ENCODE measurements at places on chromosomes 2 and 18.

GRCh38 chr2:220575963-220576362 is 948.5 kb downstream of the SLC4A3 start:
- no peak for DNase-seq

DNA sequence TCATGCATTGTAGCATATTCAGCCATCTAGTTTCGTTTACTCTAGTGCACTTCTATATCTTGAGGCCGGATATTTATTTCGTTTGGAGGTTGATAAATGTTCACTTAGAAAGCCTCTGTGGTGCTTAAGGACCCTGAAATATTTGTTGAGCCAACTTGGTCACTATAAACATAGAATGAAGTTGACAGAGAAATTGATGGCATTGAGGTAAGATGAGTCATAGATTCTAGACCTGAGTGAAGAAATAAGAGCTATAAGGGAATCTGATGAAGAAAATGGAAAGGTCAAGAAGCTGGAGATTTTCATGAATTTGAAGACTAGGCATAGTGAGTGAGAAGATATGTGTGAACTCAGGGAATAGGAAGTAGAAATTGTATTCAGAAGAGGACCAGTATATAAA is 35.9 kb downstream of the EPC2 start:
- no peak for DNase-seq

DNA sequence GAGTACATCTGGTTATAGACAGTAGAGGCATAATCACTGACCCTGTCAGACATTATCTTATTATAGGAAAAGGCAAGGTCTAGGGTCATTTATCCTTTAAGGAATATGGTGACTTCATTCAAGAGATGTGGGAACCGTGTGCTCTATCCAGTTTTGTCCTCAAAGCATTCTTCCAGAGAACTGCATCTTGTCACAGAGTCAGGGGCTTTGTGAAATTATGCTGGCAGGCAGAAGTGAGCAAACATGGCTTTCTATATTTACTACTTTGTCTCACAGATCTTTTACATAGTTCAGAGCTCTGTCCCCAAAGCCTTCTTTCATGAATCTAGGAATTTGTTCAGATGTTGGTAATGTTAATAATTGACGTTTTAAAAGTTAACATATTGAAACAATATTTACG is 177.4 kb downstream of the ASXL3 start:
- DNase-seq, result no peak

DNA sequence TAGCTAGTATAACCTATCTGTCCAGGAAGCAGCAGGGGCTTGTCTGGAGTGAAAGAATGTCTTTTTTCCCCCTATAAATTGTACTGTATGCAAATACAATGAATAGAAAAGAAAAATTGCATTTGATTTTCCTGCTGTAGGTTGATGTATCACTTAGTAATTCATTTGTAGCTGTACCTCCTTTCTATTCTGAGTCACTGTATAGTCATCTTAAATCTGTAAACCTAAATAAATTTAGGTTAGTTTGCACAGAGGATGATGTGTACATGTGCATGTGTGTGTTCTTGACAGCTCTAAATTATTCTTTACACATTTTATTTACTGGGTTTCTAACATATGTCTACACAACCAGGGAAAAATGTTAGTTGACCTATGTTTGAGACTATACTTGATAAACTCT is 478.7 kb upstream of the CNTNAP5 start:
- DNase-seq, result no peak

GRCh38 chr18:78548261-78549058 is 431.2 kb upstream of the SALL3 start:
- no peak for DNase-seq

GRCh38 chr2:120820263-120820952 is 84.7 kb downstream of the GLI2 start:
- no peak for DNase-seq

DNA sequence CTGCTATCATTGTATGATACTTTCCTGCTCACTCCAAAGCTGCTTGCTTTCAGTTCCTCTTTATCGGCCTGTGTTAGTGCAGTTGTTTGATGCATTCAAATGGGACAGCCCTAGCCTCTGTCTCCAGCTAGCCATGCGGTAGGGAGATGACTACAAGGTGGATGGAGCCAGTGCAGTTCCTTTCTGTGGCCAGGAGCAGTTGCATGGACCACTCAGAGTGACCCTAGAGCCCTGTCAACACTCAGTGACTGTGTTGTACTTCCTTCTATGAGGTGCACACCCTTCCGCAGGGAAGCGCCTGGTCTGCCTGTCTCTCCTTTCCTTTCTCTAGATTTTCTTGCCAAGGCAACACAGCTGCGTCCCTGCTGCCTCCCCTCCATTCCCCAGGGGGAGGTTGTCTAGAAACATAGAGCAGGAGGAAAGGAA is 33.8 kb downstream of the KCNS3 start:
- DNase-seq, result no peak

DNA sequence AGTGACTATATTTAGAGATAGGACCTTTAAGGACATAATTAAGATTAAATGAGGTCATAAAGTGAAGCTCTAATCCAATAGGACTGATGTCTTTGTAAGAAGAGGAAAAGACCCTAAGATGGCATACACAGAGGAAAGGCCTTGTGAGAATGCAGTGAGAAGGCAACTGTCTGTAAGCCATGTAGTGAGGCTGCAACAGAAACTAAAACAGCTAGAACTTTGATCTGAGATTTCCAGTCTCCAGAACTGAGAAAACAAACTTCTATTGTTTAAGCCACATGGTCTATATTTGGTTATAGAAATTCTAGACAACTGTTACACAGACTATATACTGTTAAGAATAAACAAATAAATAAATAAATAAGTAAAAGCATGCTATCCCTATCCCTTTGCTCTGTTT is 276.8 kb downstream of the CNTNAP5 start:
- no peak for DNase-seq

DNA sequence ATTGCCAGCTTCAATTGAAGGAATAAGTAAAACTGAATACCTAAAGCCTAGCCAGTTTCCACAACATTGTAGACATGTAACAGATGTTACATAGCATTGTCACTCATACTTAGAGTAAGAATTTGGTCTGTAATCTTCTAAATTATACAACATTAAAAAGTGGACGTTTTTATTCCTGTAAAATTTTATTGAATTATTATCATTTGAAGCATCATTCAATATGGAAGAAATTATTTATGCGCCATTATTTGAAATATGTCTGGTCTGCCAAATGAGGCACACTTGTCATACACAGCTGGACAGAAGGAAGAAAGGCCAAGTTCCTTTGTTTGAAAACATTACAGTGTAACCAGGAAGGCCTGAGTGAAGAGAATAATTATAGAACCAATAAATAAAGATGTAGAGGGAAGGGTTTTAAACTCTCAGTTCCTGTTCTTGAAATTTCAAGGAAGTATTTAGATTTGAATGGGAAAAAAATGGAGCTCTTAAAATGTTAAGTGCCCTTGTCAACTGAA is 575.5 kb downstream of the LRRTM4 start:
- DNase-seq, result no peak

- DNase-seq, result no peak
Measured at GRCh38 chr2:209662021-209662420, 109.6 kb upstream of the UNC80 start.

DNA sequence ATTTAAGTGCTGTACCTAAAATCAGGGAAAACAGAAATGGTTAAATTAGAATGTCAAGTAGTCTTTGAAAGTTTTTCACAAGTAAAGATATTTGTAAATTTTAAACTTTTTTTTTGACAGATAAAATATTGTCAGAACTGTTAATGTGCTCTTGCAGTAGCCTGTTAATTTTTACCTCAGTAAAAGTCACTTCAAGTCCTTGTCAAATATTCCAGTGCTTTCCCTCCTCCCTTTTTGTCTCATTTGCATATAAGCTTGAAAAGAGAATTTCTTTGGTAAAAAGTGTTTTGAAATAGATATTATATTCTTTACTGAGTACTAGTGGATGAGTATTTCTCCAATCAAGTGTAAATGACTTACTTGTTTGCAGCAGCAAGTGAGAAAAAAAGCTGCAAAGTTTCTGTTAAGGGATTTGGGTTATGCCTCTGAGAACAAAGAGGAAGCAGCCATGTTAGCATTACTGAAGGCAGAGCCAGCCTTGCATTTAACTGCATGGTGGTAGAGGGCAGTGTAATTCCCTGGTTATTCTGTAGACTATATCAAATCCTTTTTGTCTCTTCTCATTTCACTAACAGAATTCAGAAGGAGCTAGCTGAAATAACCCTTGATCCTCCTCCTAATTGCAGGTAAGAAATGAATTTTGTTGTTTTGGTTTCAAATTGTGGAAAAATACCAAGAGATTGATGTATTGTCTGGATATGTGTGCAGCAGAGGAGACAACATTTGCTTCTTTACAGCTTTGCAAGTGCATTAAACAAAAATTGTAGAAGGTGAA is 3.2 kb downstream of the UBE2E3 start:
- peak; percentile 53 for DNase-seq

DNA sequence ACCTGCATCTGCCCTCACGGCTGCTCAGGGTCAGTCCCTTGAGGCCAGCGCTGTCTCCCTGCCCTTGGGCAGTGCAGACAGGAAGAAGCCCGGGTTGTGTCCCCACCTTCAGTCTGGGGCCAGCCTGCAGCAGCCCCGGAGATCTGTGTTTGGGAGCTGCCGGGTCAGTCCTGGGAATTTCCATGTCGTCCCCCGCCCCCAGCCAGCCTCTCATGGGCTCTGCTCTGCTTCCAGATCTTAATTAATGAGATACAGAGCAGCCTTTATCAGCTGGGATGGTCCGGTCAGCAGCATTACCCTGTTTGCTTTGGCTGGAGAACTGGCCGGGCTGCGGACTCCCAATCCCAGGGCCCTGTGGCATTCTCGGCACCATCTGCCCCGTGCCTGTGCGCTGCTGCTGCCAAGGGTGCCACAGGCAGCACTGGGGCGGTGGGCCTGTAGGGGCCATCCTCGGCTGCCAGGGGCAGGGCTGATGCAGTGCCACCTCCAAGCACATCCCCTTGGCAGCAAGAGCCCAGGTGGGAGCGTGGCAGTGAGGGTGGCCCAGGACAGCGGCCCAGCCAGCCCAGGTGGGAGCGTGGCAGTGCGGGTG is 2.4 kb downstream of the BOK start:
- no peak for DNase-seq

DNA sequence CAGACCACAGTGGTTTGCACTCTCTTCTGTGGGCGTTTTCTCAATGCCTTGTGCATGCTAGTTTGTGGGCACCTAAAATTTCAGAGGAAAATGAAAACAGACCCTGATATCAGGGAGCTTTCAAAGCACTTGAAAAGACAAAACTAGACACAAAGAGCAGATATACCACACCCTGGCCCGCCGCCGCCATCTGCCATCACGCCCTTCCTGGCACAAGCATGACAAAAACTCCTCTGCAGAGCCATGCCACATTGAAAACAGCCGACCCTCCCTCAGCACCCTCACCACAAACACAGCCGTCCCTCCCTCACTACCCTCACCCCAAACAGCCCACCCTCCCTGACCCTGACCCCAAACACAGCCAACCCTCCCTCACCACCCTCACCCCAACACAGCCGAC is 84.8 kb upstream of the RAB6C start:
- no peak for DNase-seq

GRCh38 chr2:221005338-221005737 is 566.8 kb downstream of the EPHA4 start:
- DNase-seq, result no peak

- DNase-seq, result no peak
Measured at GRCh38 chr2:11869391-11869991, 123.1 kb downstream of the LPIN1 start.

- DNase-seq, result no peak
Measured at GRCh38 chr2:71901466-71901865, 246.2 kb downstream of the CYP26B1 start.

DNA sequence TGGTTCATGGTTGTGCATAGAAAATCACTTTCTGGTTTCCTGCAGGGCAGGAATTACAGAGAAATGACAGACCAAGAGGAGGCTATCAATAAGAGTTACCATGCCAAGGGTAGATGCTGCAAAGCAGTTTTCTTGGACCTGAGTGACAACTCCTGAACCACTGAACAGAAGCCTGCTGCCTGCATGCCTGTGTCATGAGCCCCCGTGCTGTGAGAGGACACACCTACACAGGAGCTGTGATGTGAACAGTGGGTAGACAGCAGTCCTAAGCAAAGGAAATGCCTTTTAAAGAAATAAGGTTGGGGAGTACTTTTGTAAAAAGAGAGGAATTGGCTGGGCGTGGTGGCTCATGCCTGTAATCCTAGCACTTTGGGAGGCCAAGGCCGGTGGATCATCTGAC is 54.2 kb upstream of the CREB1 start:
- no peak for DNase-seq

GRCh38 chr2:131015764-131016163 is 77.5 kb downstream of the FAM168B start:
- no peak for DNase-seq

GRCh38 chr2:205763708-205764211 is 81.5 kb downstream of the NRP2 start:
- no peak for DNase-seq

GRCh38 chr2:227772197-227772661 is 26.5 kb downstream of the SCYGR8 start:
- DNase-seq, result no peak

DNA sequence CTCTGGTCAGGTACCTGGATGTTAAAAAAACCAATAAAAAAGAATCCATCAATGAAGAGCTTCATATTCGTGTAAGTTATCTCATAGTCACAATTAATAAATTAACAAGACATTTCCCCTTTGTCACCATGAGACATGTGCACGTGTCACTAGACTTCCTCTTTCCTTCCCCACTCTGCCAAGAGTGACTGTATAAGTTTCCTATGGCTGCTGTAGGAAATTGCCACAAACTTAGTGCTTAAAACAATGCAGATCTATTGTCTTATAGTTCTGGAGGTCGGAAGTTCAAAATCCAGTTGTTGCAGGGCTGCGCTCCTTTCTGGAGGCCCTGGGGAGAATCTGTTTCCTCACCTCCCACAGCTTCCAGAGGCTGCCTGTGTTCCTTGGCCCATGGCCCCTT is 35.8 kb downstream of the SLC9A4 start:
- DNase-seq, result no peak

- no peak for DNase-seq
Measured at GRCh38 chr18:27585602-27586173, 400.6 kb upstream of the CHST9 start.

DNA sequence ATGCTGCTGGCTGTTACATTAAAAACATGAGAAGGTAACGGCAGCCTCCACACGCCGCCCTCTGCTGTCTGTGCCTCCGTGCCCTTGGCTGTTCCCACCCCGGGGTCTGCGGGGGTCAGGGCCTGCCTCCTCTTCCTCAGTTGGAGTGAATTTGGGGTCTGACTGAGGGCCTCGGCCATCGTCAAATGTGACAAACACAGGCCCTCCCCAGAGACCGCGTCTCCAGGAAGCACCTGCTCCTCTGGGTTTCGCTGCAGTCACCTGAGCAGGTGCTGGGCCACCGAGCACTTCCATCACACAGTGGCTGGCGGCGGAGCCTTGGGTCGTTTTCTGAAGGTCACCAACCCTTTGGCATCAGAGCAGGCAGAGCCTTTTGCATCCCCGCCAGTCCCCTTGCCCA is 70.9 kb downstream of the NFATC1 start:
- DNase-seq, result no peak

DNA sequence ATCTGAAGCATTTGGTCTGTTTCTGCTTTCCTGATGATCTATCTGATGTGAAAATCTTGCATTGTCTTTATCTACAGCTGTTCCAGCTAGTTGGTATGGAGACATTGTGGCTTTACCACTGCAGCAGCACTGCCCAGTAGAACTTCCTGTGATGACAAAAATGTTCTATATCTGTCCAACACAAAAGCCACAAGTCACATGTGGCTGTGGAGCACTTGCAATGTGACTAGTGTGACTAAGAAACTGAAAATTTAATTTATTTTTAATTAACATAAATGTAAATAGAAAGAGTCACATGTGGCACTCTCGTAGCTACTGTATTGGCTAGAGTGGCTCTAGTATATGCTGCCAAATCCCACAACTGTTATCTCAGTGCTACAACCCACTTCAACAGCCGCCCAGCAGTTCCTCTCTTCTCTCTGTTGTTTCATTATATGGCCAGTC is 425.7 kb downstream of the SETBP1 start:
- peak; percentile 53 for DNase-seq

- peak; percentile 71 for DNase-seq
Measured at GRCh38 chr2:222708274-222708710, 36.8 kb downstream of the MOGAT1 start.

All from CD4-positive, alpha-beta T cell treated with Interleukin-21 for 1 hour (primary cell).